Colonic mucosa (tissue), 4 donors: ENCODE measurements at places on chromosomes 6 and 20. TPM values are rescaled to one million over a fixed set of nuclear protein-coding genes. Genes with fewer than 3 reads are reported as not detected.

DNA sequence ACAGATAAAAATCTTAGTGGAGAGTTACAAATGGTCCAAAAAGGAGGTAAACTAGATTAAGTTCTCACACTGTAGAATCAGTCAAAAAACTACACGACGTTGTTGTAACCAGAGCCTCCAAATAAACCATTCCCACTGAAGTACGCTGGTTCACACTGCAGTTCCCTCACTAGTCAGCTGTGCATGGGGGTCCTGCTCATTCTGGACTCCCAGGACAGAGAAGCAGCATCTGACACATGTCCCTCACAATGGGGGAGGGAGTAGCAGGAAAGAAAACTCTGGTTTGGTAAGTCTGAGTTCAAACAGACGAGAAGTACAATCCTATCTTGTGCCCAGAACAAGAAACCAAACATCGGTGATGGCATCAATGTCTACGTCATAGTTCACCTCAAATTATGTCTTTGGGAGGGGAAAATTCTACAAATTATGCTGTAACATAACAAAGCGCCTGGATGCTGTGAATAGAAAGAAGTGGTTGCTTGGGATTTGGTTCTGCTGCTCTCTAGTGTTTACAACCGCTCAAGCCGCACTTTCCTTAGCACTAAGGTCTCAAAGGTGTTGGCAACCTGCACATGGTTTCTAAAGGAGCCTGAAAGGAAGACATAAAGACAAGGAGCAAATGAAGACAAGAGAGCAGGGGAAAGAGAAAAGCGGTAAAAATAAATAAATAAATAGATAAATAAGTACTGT lies 208.0 kb downstream of the GMDS start:
- H3K4me1 ChIP-seq = no peaks in the 10 kb centered on the region
- no peaks in the 10 kb centered on the region for H3K36me3 ChIP-seq
- no peak for DNase-seq
- no peak overlapping the region for H3K27ac ChIP-seq
- H3K27me3 ChIP-seq = no peaks in the 10 kb centered on the region

DNA sequence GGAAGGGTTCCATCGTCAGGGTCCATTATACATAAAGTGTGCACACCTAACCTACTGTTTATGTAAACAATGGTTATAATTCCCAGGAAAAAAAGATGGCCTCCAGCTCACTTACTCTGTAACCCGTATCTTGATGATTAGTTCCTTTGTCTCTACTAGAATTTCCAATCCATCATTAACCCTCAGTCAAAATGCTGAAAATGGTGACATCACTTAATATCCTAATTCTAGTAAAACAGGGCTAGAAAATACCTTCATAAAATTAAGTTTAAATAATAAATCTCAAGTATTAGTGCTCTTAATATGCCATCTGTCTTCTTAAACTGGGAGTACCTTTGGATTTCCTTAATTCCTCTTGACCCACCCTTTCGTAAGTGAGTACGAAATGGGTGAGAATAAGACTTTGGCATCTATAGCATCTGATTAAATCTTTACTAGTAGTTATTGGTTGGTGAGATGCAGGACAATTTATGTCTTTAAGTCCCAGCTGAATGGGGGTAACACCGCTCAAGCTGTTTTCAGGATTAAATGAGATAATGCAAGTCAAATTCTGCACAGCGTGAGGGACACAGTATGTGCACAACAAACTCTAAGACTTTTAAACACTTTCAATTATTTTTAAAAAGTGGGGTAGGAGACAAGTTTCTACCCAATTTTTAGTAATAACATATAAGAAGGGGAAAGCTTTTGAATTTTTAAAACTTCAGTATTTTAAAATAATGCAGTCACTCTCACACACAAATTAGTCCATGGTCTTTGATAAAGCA lies 1.6 kb downstream of the HMGN3 start:
- no peaks in the 10 kb centered on the region for H3K4me1 ChIP-seq
- H3K4me3 ChIP-seq = peak overlapping the region; percentile 63
- H3K36me3 ChIP-seq = no peaks in the 10 kb centered on the region

GRCh38 chr6:53041356-53041755 lies 23.8 kb upstream of the FBXO9 start:
- no peak overlapping the region for H3K27ac ChIP-seq
- H3K4me1 ChIP-seq = no peaks in the 10 kb centered on the region
- peaks cover 7% of the 10 kb centered on the region for H3K36me3 ChIP-seq

GRCh38 chr6:76885861-76886301 lies 577.4 kb downstream of the HTR1B start:
- no peaks in the 10 kb centered on the region for H3K27me3 ChIP-seq
- no peak overlapping the region for H3K27ac ChIP-seq
- no peaks in the 10 kb centered on the region for H3K4me1 ChIP-seq

GRCh38 chr6:26157251-26158075 lies 70.2 kb downstream of the HFE start:
- no peaks in the 10 kb centered on the region for H3K4me1 ChIP-seq
- H3K27me3 ChIP-seq = no peaks in the 10 kb centered on the region
- DNase-seq = peak; percentile 85
- H3K4me3 ChIP-seq = peak overlapping the region; percentile 50

DNA sequence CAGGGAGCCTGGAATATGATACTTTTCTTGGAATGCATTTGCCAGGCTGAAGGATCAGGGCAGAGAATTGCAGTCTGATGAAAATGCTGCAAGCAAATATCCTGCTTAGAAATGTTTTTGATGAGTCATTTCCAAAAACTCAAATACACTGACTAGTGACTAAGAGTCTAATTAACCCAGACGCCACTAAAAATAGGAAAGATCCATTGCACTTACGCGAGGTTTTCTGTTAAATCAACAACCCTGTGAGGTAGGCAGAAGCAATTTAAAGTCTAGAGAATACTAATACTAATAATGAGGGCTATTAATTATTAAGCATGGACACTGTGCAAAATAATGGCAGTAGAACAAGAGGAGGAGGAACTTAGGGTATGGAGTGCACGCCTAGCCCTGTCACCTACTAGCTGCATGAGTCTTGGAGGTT lies 130.1 kb upstream of the DOK5 start:
- no peaks in the 10 kb centered on the region for H3K36me3 ChIP-seq
- no peak overlapping the region for H3K27ac ChIP-seq
- peaks cover 5% of the 10 kb centered on the region for H3K4me1 ChIP-seq
- H3K27me3 ChIP-seq = no peaks in the 10 kb centered on the region

- peak; percentile 73 for DNase-seq
- H3K27me3 ChIP-seq = no peaks in the 10 kb centered on the region
- no peaks in the 10 kb centered on the region for H3K4me1 ChIP-seq
- H3K36me3 ChIP-seq = peaks cover 8% of the 10 kb centered on the region
- H3K4me3 ChIP-seq = no peak overlapping the region
Measured at GRCh38 chr6:158605266-158605878, 39.2 kb downstream of the DYNLT1 start.

GRCh38 chr20:59122566-59122919 lies 41.1 kb upstream of the ZNF831 start:
- no peak for DNase-seq
- no peaks in the 10 kb centered on the region for H3K36me3 ChIP-seq
- H3K27me3 ChIP-seq = no peaks in the 10 kb centered on the region

DNA sequence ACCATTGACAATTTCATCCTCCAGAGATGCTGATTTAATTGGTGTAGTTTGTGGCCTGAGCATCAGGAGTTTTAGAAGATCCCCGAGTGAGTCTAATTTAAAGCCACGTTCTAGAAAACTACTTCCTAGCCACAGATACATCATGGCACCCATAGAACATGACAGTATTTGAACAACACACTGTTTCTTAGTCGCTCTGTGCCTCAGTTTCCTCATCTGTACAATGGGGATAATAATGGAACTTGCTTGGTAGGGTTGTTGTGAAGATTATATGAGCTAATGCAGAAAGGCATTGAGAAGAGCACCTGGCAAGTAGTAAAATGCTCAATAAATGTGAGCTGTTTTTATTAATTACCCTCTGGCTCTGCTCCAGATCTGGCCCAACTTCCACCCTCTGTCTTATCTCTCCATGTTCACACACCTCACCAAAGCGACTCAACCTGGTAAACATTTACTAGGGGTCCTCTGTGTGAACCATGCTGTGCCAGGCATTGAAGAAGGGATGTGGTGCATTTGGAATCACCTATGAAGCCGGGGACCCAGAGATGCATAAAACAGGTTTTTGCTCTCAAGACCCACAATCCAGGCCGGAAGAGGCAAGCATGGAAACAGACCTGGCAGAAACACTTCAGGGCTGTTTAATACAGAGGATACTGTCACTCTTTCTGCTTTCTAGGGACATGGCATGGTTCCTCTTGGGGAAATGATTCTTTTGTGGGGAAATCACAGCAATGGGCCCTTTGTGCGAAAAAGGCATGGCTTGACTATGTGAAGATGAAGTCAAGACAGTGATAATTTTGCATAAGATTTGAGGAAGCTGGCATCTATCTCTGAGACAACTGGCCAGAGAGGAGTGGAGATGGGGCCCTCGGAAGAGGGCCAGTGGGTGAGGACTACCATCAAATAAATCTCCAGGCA lies 16.2 kb upstream of the MRPS18A start:
- peaks cover 16% of the 10 kb centered on the region for H3K4me1 ChIP-seq
- no peak for DNase-seq
- H3K4me3 ChIP-seq = no peak overlapping the region

- no peaks in the 10 kb centered on the region for H3K36me3 ChIP-seq
- no peak overlapping the region for H3K4me3 ChIP-seq
- H3K27ac ChIP-seq = no peak overlapping the region
- no peak for DNase-seq
Measured at GRCh38 chr6:132445201-132445951, 44.1 kb upstream of the MOXD1 start.

DNA sequence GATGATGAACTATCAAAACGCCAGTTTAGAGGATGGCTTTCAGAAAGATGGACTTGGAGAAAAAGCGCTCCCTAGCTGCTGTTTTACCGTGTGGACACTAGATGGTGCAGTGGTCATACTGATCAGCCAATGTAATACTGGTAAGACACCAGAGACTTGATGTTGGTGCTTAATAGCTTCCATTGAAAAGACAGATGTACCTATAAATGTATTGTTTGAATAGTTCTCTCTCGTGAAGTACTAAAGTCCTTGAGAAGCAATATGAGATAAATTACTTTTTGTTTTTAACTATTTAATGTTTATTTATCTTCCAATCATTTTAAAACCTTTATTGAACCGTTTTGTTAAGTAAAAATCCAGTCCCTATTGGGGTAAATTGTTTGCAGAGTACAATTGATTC lies 63.9 kb upstream of the FUCA2 start:
- no peaks in the 10 kb centered on the region for H3K4me1 ChIP-seq
- no peak overlapping the region for H3K4me3 ChIP-seq
- no peak overlapping the region for H3K27ac ChIP-seq
- no peaks in the 10 kb centered on the region for H3K27me3 ChIP-seq
- peak; percentile 63 for DNase-seq

- no peak for DNase-seq
- H3K4me1 ChIP-seq = no peaks in the 10 kb centered on the region
- H3K27me3 ChIP-seq = no peaks in the 10 kb centered on the region
- no peak overlapping the region for H3K4me3 ChIP-seq
- no peak overlapping the region for H3K27ac ChIP-seq
- no peaks in the 10 kb centered on the region for H3K36me3 ChIP-seq
Measured at GRCh38 chr20:41183391-41183790, 46.0 kb downstream of the PLCG1 start.

- H3K27ac ChIP-seq = no peak overlapping the region
- no peaks in the 10 kb centered on the region for H3K4me1 ChIP-seq
- H3K4me3 ChIP-seq = no peak overlapping the region
Measured at GRCh38 chr6:163392533-163392932, 22.0 kb upstream of the QKI start.

DNA sequence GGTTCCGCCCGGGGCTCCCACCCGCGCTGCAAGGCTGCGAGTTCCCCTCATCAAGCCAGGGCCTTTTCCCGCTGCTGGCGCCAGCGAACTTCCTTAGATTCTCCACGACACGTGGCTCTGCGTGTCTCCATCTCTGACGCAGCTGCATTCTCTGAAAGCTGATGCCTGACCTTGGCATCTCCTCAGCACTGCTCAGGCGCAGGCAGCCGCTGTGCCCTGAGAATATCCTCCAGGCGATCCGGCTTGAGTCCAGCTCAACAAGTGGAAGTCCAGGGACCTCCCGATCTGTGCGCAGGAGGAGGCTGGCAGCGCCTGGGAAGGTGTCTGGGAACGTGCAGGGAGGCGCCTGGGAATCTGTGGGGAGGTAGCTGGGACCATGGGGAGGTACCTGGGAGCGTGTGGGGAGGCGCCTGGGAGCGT lies 171.2 kb upstream of the THBS2 start:
- H3K27ac ChIP-seq = no peak overlapping the region
- no peaks in the 10 kb centered on the region for H3K27me3 ChIP-seq

GRCh38 chr6:88616380-88616779 lies 347.0 kb downstream of the RNGTT start:
- no peaks in the 10 kb centered on the region for H3K36me3 ChIP-seq
- H3K27ac ChIP-seq = no peak overlapping the region
- no peaks in the 10 kb centered on the region for H3K4me1 ChIP-seq

- H3K4me1 ChIP-seq = no peaks in the 10 kb centered on the region
- H3K27ac ChIP-seq = no peak overlapping the region
- H3K27me3 ChIP-seq = no peaks in the 10 kb centered on the region
- no peak for DNase-seq
- no peaks in the 10 kb centered on the region for H3K36me3 ChIP-seq
Measured at GRCh38 chr6:72084992-72085569, 198.7 kb downstream of the RIMS1 start.

GRCh38 chr6:35077713-35078105 lies 63.4 kb downstream of the TCP11 start:
- no peak overlapping the region for H3K27ac ChIP-seq
- H3K36me3 ChIP-seq = peaks cover 1% of the 10 kb centered on the region
- H3K4me1 ChIP-seq = no peaks in the 10 kb centered on the region
- no peaks in the 10 kb centered on the region for H3K27me3 ChIP-seq

DNA sequence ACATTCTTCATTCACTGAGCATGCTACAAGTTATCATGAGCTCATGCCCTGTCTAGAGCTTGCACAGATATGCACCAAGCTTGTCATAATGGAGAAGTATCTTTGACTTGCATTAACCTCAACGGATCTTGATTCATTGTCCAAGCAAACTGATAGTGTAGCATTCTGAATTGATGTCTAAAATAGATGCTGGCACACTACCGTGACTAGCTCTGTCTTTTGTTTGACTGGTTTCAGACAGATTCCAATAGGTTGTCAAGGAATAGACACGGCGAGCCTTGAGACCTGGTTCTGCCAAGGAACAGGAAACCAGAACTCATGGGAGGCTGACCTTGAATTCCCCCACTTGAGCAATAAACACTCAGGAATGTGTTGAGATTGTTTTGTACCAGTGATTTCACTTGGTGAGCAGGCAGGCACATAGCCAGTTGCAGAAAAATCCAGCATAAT lies 1153.1 kb upstream of the GJE1 start:
- no peak overlapping the region for H3K4me3 ChIP-seq
- no peaks in the 10 kb centered on the region for H3K36me3 ChIP-seq
- no peak for DNase-seq
- no peaks in the 10 kb centered on the region for H3K4me1 ChIP-seq
- no peak overlapping the region for H3K27ac ChIP-seq

TOX2 gene
- 4.0 TPM for total RNA-seq

PLN gene
- 1.3 TPM for total RNA-seq

C6orf58 gene
- not detected for total RNA-seq

CRIP3 gene
- total RNA-seq = 0.69 TPM

CDSN gene
- total RNA-seq = not detected

BTN1A1 gene
- total RNA-seq = not detected

MAP1LC3A gene
- 44.8 TPM for total RNA-seq

ADGB gene
- total RNA-seq = 0.72 TPM
